Right ventricle myocardium inferior (tissue), 1 donor: ENCODE measurements at places on chromosomes 7 and 10. TPM values are rescaled to one million over a fixed set of nuclear protein-coding genes. Genes with fewer than 3 reads are reported as not detected.

MKX gene
- total RNA-seq = 0.14 TPM

UBE2D4 gene
- 51.2 TPM for total RNA-seq

TECPR1 gene
- 20.9 TPM for total RNA-seq

DNA sequence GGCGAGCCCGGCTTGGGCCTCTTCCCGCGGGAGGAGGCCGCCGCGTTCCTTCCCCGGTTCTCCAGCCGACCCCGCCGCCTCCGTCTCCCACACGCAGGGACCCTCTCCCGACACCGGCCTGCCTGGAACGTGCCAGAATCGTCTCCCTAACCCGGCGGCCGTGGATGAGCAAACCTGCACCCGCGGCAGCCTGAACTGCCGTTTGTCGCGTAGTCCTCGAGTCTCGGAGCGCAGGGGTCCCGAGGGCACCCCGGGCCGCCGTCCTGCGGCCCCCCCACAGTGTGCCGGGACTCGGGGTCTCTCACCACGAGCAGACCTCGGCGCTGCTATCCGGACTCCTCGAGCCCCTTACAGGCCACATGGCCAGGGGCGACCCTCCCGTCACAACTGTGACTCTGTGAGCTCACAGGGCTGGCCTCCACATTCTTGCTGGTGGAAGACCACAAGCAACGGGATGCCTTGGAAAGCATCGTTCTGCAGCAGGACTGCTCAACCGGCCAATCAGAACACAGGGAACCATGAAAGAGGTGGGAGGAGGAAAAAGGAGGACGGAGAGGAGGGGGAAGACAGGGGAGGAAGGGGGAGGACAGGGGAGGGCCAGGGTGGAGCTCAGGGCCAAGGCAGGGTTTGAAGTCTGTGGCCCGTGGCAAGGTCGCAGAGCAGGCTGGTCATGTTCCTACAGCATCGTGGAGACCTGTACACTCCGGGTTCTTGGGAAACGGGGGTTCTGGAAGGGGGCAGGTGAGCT is 276.9 kb downstream of the DNAJB6 start:
- DNase-seq = no peak

GRCh38 chr10:69723653-69724052 is 78.1 kb upstream of the COL13A1 start:
- DNase-seq = no peak

GRCh38 chr7:97020601-97020995 is 4.0 kb downstream of the DLX5 start:
- no peak for DNase-seq

GRCh38 chr10:23196915-23197314 is 4.8 kb downstream of the PTF1A start:
- no peak for DNase-seq

GRCh38 chr10:68365611-68366010 is 32.9 kb upstream of the PBLD start:
- no peak for DNase-seq
